Pulmonary artery endothelial cell (primary cell): ENCODE measurements at places on chromosomes 6 and 20. TPM values are rescaled to one million over a fixed set of nuclear protein-coding genes. Genes with fewer than 3 reads are reported as not detected.

Gene NNAT
- not detected in 2 replicates for total RNA-seq

Gene OR5V1
- not detected in 2 replicates for total RNA-seq

Gene OTOR
- not detected in 2 replicates for total RNA-seq

Gene PRDM1
- total RNA-seq, result 0.04 and 1.5 TPM in 2 replicates

Gene PKIB
- 0.13 TPM in 1 of 2 replicates, not detected in the other for total RNA-seq

Gene TMEM244
- total RNA-seq, result not detected in 2 replicates

Gene CD109
- total RNA-seq, result 17.3 and 22.4 TPM in 2 replicates

Gene ISM1
- under 0.01 and 0.04 TPM in 2 replicates for total RNA-seq

Gene NKX2-2
- not detected in 2 replicates for total RNA-seq

Gene CALHM6
- 0.32 and 0.40 TPM in 2 replicates for total RNA-seq

Gene ABCF1
- total RNA-seq, result 53.0 and 67.9 TPM in 2 replicates

Gene MKKS
- total RNA-seq, result 3.7 and 6.5 TPM in 2 replicates

Gene TMEM170B
- 5.4 and 5.6 TPM in 2 replicates for total RNA-seq

Gene CAP2
- total RNA-seq, result 4.3 and 15.8 TPM in 2 replicates

Gene SRMS
- total RNA-seq, result not detected in 2 replicates

Gene GNMT
- total RNA-seq, result 0.13 and 0.21 TPM in 2 replicates

Gene KIAA1755
- 0.07 TPM in 2 replicates for total RNA-seq

Gene FAXC
- total RNA-seq, result 0.07 and 0.18 TPM in 2 replicates

Gene SLC35F1
- total RNA-seq, result not detected in 2 replicates

Gene BPIFB1
- total RNA-seq, result not detected in 2 replicates

Gene SCUBE3
- 0.26 and 0.53 TPM in 2 replicates for total RNA-seq

Gene BMP5
- total RNA-seq, result 0.11 TPM in 1 of 2 replicates, not detected in the other

Gene BAG2
- 4.0 and 12.2 TPM in 2 replicates for total RNA-seq

Gene ELOVL4
- total RNA-seq, result 0.71 and 0.99 TPM in 2 replicates

Gene POM121L2
- total RNA-seq, result not detected in 2 replicates

Gene RHAG
- not detected in 2 replicates for total RNA-seq
